ENCODE measurements at places on chromosomes 2 and 18.
A peak's percentile ranks its signal among the peaks of the same experiment; 100 is the strongest.

DNA sequence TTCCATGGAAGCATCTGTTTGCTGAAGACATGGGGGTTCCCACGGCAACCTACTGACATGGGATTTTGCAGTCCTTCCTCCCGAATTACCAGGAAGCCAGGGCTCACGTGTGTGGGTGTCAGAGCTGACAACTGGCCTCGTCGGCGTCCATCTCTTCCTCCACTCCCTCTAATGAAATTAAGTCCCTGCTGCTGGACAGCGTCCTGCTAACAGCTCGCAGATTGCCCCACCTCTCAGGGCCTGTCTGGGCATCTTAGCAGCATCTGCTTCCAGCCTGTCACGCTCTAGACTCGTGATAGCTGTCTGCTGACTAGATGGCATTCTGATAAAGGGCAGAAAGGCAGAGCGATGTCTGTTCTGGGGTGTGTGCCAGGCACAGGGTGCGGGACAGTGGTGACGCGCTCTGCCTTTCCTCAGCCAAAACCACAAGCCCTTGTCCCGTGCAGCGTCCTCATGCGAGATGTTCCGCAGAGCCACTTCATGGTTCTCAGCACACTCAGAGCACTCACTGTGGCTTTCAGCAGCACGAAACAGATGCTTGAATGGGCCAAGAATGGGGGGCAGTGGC is 161.1 kb downstream of the ARL4C start:
- no peak for DNase-seq

DNA sequence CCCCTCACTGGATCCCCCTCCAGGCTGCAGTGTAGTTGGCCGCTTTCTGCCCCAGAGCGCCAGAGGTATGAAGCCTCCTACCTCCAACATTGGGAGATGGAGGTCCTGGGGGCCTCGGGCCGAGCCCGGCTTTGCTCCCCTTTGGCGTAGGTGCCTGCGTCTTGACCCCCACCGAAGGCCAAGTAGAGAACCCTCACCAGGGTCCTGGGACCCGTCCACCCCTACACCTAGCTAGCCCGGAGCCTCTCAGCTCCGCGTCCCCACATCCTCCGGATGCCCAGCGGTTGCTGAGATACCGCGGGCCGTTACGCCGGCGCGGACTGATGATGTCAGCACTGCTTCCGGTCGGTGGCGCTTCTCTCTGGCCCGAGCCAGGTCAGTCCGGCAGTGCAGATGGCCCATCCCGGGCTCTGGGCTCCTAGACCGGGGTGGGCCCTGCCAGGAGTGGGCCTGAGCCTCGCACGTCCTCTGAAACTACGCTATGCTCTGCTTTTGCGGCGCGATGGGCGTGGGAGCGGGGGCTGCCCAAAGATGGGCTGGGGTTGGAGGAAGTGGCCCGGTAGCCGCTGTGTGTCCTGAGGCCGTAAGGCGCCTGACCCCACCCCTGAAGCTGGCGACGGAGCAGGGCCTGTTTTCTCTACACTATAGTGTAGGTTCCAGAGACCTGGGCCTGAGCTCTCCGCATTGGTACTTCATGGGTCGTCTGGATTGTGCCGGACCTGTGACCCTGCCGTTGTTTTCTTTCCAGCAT is at the start of the genes GLB1L and STK16:
Gene GLB1L, minus strand, starts transcription at position 297 of the 751 bp plus-strand sequence. CDS start 1,871 bp downstream, outside the sequence.
Gene STK16, plus strand, starts transcription at position 332 of the 751 bp plus-strand sequence. CDS start 521 bp downstream, outside the sequence.
- DNase-seq = peak; percentile 89

DNA sequence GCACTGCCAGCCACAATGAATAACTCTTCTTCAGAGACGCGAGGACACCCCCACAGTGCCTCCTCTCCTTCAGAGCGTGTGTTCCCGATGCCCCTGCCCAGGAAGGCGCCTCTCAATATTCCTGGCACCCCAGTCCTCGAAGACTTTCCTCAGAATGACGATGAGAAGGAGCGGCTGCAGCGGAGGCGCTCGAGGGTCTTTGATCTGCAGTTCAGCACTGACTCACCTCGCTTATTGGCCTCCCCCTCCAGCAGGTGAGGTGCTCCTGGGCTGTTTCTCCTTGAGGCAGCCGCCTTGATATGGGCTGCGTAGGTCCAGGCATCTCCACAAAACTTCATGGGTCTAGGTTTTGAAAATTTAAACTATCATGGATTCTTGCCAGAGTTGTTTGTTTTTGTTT is 6.1 kb downstream of the NCAPH start:
- DNase-seq = no peak

GRCh38 chr18:46559296-46559695 is 97.7 kb downstream of the LOXHD1 start:
- DNase-seq = no peak

DNA sequence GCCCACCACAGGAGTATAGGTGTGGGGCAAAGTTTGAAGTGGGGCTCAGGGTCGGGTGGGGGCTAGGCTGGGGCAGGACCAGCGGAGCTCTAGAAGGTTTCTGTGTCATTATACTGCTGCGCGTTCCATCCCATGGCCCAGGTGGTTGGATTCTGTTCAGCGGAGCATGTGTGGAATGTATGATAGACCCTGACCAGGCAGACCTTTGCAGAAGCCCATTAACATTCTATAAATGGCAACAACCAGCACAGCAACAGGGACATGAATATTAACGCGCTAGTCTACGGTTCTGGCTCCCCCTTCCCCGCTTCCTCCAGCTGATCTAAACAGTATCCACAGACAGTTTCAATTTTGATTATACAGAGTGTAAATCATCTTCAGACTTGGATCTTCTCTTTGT is 4.1 kb upstream of the PRKCE start:
- no peak for DNase-seq

- no peak for DNase-seq
Observed at GRCh38 chr2:238107525-238108422, 7.6 kb downstream of the ESPNL start.

DNA sequence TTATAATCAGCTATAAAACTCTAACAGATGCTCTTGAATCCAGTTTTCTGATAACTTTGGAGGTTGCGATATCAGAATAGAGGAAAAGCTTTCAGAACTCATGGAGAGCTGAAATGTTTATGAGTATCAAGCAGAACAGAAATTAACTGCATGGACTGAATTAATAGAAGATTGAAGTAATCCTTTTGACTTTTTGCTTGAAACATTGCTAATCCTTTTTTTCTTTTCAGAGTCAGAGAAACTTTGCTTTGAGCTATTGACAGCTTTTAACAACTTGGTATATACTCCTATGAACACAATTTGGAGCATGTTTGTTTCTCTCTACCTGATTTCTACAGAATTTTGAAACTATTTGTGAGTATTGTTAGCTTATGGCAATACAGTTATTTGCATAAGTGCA is 1254.8 kb downstream of the LRP1B start:
- DNase-seq = no peak

- no peak for DNase-seq
Observed at GRCh38 chr2:230230496-230231200, 5.1 kb downstream of the SP140 start.

- peak; percentile 24 for DNase-seq
Observed at GRCh38 chr18:74836296-74837139, 238.8 kb downstream of the ZNF407 start.

GRCh38 chr2:129775952-129776653 is 203.4 kb upstream of the RAB6C start:
- DNase-seq = no peak

DNA sequence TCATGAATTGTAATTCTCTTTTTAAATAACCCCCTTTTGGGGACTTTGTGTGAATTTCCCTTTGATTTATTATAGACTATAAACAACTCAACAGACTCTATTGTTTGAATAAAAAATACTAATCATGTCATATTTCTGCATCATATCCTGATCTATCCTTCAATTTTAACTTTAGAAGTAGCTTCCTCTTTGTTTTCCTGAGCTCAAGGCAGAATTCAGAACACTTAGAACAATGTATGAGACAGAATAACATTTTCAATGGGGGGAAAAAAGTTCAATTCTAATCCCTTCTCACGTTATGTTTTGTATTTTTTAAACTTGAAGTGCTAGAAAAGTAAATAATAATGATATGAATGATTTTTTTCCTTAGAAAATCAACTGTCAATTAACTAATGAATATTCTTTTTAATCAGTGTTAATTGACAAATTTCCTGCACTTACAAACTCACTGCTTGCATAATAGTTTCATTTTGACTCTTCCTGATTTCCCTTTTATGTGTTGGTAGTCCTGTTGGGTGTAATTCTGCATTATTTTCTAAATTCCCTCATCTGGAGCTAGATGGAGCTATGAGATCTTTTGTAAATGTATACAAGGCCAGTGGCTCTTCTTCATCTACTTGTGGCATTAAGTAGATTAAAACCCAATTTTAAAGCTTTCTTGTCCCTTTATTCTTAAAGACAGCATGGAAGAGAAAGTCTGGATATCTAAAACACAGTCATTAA is 326.1 kb downstream of the PARD3B start:
- DNase-seq = peak; percentile 15

DNA sequence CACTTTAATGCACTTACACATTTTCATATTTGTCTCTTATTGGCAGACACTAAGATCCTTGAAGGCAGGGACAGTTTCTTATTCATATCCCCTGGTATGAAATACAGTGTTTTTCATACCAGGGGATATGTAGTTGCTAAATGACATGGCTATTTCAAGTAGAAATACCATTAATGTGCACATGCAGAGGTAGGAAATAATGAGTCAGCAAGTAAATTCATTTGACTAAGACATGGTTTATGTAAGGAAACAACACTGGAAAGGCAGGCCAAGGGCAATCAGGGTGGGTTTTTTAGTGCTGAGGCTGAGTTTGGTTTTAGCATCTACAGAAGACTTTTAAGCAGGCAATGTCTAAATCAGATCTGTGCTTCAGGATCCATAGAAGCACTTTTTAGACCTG is 155.9 kb downstream of the WDPCP start:
- DNase-seq = no peak

Measured in KBM-7 (cell line).